ENCODE measurements at places on chromosomes 4 and X.
A peak's percentile ranks its signal among the peaks of the same experiment; 100 is the strongest.

DNA sequence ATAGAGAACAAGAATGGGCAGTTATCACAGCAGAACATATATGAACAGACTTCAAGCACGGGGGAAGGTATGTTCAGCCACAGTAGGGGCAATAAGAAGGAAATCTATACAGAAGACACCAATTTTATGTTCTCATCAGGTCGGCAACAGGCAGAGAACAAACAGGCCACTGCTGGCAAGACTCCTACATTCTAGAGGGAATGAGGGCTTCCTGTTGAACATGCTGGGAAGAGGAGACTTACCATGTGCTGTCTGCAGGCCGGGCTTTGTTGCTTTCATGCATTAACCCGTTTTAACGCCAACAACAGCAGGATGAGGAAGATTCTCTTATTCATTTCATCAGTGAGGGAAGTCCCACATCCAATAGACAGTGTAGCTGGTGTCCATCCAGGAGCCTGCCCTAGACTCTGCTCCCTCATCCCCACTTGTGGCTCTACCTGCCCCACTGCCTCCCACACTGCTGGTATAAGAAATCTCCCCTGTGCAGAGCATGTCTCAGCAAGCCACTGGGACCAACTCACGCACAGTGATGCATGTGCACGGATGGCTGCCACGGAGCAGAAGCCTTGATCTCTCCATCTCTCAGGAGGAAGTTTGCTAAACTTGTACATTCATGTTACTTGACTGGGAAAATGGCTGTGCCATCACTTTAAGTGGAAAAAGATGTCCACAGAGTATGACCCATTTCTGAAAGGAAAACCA is 84.5 kb downstream of the ACOX3 start:
- DNase-seq, result no peak

DNA sequence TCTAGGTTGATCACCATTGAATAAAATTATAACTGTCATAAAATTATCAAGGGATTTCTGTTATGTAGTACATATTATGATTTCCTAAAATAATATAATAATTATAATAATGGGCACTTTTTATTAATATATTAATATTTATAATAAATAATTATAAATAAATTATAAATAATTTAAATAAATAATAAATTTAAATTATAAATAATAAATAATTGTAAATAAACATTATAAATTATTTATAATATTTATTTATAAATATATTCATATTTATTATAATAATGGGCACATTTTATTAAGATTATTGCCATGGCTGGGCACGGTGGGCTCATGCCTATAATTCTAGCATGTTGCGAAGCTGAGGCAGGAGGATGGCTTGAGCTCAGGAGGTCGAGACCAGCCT is 24.5 kb downstream of the RAP1GDS1 start:
- no peak for DNase-seq

GRCh38 chrX:35622040-35622439 is 176.1 kb upstream of the MAGEB16 start:
- no peak for DNase-seq

DNA sequence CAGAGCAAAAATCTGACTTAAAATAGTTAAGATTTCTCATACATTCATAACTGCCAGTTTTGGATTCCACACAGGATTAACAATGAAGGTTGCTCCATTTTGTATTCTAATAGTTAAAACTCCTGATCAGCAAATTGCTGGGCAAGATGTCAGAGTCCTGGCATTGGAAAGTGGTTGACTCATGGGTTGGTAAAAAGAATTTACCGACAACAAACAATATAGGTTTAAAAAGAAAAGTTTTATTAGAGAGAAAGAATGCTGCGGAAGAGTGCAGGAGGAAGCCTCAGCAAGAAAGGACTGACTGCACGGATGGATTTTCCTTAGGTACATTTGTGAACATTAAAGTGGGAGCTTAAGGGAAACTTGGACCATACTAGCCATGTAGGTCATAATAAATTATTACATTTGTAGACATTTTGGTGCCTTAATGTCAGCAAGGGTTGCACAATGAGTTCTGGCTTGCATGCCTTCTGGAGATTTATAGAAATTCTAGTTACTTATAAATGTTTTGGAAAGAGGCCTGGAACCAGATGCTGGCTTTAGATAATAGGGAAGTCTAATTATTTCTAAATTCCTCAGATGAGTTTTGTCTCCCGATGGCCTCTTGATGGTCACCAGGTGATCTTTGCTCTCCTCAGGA is 25.4 kb upstream of the IL2 start:
- no peak for DNase-seq

GRCh38 chr4:6250235-6250983 is 19.2 kb upstream of the WFS1 start:
- peak; percentile 81 for DNase-seq

GRCh38 chrX:151713849-151714248 is 2.0 kb upstream of the FATE1 start:
- no peak for DNase-seq

- DNase-seq, result no peak
Observed at GRCh38 chrX:49184294-49185281, 1.6 kb downstream of the PRICKLE3 start.
